B cell (primary cell): ENCODE measurements at places on chromosomes 12 and 14. TPM values are rescaled to one million over a fixed set of nuclear protein-coding genes. Genes with fewer than 3 reads are reported as not detected.

GRCh38 chr14:29648045-29648444 lies 279.6 kb downstream of the PRKD1 start:
- no peak for DNase-seq

- DNase-seq, result no peak
Measured at GRCh38 chr12:88132392-88132791, 9.5 kb downstream of the CEP290 start.

GRCh38 chr14:86288336-86288735 lies 758.4 kb downstream of the FLRT2 start:
- DNase-seq, result no peak

DNA sequence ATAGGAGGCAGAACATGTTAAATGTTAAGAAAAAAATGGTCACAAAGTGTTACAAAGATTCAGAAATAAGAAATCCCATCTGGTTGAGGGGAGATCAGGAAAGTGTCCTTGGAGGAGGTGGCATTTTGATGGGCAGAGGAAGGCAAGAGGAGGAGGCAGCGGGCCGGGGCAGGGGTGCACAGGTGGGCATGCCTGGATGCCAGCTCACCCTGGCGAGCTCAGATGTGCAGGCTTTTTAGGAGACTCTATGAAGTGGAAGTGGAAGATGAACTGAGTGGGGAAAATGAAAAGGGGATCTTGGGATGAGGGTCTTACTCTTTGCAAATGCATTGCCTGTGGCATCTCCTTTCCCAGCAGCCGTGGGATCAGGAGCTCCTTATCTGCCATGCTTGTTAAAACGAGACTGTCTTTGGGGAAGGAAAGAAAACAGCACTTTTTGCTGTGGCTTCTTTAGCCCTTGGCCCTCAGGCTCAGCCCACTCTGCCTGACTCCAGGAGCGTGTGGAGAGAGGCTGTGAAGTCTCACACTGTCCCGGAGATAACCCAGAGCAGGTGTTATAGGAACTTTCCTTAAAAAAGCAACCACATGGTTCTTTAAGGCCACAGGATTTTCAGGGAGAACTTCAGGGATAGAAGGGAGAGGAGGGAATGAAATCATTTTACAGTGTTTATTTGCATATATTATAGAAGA lies 62.6 kb downstream of the ELK3 start:
- DNase-seq, result no peak

The ACSS3 gene
- not detected in 2 replicates for total RNA-seq

The ITGA5 gene
- 6.1 and 6.7 TPM in 2 replicates for total RNA-seq

GRCh38 chr12:126067626-126068329 lies 1002.5 kb downstream of the AACS start:
- no peak for DNase-seq

DNA sequence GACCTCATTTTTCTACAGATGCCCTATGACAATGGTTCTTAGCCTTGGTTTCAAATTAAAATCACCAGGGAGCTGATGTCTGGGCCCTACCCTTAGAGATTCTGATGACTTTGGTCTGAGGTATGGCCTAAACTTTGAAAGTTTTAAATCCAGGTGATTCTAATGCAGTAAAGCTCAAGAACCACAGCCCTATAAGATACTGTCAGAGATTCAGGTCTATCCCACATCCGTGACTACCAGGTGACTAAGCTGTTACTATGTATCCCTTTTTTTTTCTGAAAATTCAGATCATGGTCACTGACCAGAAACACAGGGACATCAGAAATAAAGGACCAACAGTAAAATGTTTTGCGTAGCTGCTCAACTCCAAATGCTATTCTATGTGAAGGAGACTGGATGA lies 148.8 kb upstream of the BMP4 start:
- DNase-seq, result no peak

GRCh38 chr12:26198742-26199141 lies 3.4 kb downstream of the SSPN start:
- no peak for DNase-seq

The MFAP5 gene
- total RNA-seq, result 0.94 TPM in 1 of 2 replicates, not detected in the other

DNA sequence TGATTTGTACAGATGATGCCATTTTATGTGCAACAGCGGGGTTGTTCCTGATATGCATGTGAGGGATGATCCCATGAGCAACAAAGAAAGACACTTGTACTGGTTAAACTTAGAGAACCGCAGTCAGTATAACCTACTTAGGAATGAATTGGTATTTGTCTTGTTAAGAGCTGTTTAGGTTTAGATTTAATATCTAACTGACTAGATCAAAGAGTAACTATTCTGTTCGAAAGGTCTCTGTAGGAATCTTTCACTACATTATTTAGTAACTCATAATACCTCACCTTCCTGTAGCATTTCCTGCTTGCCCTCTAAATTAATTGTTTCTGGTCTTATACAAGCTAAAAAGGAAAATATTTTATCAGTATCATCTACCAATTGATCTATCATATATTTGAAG lies 350.4 kb downstream of the TRHDE start:
- no peak for DNase-seq

DNA sequence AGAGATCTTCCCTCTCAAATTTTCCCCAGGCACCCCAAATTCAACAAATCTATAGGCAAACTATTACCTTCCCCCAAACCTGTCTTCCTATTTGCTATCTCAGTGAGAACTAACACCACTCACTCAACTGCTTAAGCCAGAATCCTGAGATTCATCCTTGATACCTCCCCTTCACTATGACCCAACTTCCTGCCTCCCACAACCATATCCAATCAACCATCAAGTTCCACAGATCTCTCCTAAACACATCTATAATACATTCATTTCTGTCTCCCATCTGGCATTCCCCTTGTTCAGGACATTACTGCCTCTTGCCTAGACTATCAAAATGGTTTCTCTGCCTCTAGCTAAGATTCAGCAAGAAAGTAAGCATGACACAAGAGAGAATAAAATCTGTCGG lies 21.3 kb downstream of the YAF2 start:
- no peak for DNase-seq

DNA sequence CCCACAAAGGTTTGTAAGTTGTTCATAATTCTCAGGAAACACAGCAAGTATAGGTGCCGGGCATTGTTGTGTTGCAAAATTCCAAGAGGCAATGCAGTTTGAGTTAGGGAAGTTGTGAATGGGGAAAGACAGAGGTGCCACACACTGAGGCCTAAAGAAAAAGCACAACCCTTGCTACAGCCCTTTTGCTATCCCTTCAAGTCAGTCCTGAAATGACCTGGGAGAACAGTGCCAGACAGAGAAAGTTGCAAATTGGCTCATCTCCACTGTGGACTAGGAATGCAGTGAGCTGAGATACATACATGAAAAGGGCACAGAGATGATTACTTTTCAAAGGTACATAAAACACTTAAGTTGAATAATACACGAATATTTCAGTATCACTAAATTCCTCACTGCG lies 213.3 kb upstream of the TMTC1 start:
- DNase-seq, result no peak

GRCh38 chr14:72722201-72722785 lies 171.6 kb downstream of the DPF3 start:
- no peak for DNase-seq

The NOVA1 gene
- not detected in 2 replicates for total RNA-seq

The SCNN1A gene
- total RNA-seq, result 0.20 TPM in 1 of 2 replicates, not detected in the other

DNA sequence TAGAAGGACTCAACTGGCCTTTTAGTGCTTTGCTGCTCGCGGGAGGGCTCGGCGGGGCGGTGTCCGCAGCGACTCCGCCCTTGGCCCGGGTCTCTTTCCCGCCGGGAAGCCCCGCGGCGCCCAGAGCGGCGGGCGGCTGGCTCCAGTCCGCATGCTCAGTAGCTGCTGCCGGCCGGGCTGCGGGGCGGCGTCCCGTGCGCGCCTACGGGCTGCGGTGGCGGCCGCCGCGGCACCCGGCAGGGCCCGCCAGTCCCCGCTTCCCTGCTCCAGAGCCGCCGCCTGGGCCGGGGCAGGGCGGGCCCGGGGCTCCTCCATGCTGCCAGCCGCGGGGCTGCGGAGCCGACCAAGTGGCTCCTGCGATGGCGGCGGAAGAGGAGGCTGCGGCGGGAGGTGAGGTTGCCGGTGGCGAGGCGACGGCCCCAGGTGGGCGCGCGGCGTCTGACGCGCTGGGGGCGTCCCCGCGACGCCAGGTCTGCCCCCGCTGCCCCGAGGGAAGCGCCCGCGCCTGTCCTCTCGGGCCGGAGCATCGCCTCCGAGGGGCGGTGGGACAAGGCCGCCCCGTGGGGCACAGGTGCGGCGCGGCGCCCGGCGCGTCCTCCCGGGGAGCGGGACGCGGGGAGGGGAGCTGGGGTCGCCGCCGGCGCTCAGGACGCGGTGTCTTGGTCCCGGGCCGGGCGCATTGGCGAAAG lies at the start of gene BMAL2:
Gene BMAL2 (plus strand): TSS at position 123 of the 689 bp plus-strand sequence. CDS start 237 bp downstream, at position 360.
- peak; percentile 64 for DNase-seq

The FRMD6 gene
- total RNA-seq, result 0.17 and 0.30 TPM in 2 replicates

- no peak for DNase-seq
Measured at GRCh38 chr12:78171061-78171460, 340.4 kb downstream of the NAV3 start.

The MMP14 gene
- total RNA-seq, result 3.5 and 5.2 TPM in 2 replicates

DNA sequence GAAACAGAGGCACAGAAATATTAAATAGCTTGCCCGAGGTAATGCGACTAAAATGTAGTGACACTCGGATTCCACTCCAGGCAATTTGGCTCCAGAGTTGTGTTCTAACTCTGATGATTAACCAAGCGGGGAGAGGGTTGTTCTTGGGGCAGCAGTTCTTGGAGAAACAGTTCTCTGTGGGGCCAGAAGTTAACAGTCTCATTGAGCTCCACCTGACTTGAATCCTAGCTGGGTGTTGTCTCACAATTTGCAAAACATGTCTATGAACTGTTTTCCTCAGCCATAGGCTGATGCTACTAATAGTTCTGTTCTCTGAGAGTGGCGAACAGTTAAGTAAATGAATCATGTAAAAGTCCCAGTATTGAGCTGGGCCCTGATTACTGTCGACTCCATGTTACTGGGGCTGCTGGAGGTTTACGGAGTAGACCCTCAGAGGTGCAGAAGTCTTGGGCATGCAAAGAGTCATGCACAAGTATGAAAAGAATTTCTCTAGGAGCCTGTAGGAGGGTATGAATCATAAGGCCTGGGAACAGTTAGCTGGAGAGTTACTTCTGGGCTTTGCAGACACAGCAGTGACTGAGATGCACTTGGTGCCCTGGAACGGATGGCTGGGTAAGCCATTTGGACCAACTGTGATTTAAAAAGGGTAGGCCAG lies 15.4 kb upstream of the NIN start:
- no peak for DNase-seq

The AJUBA gene
- total RNA-seq, result 0.83 and 1.6 TPM in 2 replicates

DNA sequence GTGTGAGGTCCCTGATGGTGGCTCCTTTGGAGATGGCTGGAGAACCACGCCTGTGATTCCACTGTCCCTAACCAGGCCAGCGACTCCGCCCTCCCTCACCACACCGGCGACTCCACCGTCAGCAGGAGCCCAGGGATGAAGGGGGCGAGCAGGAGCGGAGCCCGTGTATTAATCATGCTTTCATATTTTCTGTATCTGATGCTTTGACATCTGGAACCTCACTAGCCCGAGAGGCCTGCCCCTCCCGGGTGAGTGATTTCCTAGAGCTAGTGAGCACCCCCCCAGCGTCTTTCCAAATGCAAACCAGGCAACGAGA lies 69.9 kb downstream of the NOC4L start:
- no peak for DNase-seq

GRCh38 chr14:64195199-64195598 lies 99.0 kb downstream of the ESR2 start:
- DNase-seq, result peak; percentile 77

DNA sequence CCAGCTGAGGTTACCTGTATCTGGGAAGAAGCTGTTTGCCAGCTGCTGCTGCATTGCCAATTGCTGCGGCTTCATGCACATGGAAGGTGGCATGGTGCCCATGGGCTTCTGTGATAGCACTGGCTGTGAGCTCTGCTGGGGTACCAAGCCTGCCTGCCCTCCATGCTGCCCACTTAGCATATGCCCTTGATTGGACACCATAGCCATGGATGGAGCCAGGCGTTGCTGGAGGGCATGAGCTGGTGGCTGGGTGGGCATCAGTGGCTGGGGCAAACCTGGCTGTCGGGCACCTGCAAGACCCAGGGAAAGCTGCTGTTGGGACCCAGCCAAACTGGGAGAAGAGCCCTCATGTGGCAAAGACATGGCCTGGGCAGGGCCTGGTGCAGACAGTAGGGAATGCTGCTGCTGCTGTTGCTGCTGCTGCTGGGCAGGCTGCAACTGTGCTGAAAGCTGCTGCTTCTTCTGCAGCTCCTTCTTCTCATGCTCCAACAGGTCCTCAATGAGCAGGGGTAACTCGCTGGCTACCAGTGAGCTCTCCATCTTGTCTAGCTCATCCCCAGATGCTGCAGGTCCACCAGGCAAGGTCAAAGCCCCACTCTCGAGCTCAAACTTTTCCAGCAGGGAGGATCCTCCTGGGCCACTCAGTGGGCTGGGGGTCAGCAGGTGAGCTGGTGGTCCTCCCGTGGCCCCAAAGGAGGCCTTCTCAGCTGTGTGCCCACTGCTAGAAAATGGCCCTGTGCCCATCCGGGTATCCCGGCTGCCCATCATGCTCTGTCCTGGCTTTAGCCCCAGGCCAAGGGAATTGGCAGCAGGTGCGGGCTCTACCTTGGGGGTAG lies 18.8 kb upstream of the PRKAG1 start:
- DNase-seq, result no peak

- no peak for DNase-seq
Measured at GRCh38 chr14:56328021-56328420, 209.8 kb downstream of the PELI2 start.

The SCN8A gene
- total RNA-seq, result 1.0 and 1.1 TPM in 2 replicates

GRCh38 chr14:106787626-106788025 lies 1261.2 kb downstream of the TMEM121 start:
- DNase-seq, result no peak

DNA sequence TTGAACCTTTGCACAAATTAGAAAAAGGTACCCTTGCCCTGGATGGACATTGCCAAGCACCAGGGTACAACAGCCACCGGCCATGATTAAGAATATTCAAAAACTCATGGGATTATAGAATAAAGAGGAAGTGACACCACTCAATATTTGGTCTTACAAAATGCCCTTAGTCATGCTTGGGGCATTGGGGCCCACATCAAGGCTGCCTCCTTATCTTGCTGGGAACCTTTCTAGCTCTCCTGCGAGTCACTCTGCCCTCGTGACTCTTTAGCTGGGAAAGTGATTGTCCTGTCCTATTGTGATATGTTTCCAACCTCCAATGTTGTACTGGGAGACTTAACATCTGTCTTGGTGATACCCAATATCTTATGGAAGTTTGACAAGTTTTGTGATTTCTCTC lies 57.8 kb downstream of the GTF2A1 start:
- DNase-seq, result no peak

DNA sequence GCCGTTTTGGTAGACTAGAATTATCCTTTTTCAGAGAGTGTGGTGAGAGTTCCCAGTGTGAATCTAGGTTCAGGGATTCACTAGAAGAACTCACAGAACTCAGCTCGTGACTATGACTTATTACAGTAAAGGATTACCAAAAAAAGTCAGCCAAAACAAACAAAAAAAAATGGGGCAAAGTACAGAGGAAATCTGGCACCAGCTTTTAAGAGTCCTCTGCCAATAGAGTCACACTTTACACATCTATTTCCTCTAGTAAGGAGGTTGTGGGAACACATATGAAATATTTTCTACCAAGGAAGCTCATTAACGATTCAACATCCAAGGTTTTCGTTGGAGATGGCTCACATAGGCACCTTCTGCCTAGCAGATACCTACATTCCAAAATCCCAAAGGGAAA lies 28.2 kb downstream of the TSPAN19 start:
- DNase-seq, result no peak
